Metanephros (tissue), 2 donors: ENCODE measurements at places on chromosomes 7 and 10. TPM values are rescaled to one million over a fixed set of nuclear protein-coding genes. Genes with fewer than 3 reads are reported as not detected.

The LBX1 gene
- 1.5 TPM for total RNA-seq

The CRHR2 gene
- 0.64 TPM for total RNA-seq

The HOXA11 gene
- 25.5 TPM for total RNA-seq

The LIPM gene
- total RNA-seq: not detected

The MYH16 gene
- 0.06 TPM for total RNA-seq

The TEX36 gene
- total RNA-seq: not detected
